ENCODE measurements at places on chromosomes 12 and 14.

DNA sequence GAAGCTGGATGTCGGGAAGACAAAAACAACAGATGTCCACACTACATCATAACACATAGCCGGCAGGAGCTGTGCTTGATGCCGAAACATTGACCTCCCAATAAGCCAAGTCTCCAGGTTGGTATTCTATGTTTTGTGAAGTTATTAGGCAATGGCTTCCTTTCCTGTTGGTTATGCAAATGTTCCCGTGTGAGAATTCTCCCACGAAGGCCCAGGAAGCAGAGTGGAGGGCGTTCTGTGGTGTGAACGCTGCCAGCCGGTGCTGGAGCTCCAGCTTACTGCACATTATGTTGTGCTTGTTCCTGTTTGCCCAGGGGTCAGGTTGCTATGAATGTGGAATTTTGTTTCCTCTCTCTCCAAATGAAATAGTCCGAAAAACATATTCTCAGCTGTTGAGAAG is 156.4 kb upstream of the HMGA2 start:
- DNase-seq, result no peak

GRCh38 chr14:83548061-83548839 is 1981.7 kb upstream of the FLRT2 start:
- DNase-seq, result no peak

- no peak for DNase-seq
Observed at GRCh38 chr14:104216457-104216856, 78.1 kb downstream of the KIF26A start.

DNA sequence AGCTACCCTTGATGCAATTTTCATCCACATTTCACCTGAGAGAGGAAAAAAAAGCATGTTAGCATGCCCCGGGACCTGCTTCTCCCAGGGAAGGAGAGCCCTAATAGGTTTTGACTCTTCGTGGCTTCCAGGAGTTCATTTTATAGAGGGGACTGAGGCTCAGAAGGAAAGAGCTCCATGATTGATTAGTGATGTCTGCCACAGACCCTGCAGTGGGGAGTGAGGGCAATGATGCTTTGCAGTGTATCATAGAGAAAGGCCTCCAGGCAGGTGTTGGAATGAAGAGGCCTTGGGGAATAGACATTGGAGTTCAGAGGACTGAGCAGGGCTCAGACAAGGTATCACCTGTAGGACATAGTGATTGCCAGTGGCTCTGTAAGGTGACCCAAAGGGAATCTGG is 41.5 kb downstream of the RNFT2 start:
- DNase-seq, result no peak

DNA sequence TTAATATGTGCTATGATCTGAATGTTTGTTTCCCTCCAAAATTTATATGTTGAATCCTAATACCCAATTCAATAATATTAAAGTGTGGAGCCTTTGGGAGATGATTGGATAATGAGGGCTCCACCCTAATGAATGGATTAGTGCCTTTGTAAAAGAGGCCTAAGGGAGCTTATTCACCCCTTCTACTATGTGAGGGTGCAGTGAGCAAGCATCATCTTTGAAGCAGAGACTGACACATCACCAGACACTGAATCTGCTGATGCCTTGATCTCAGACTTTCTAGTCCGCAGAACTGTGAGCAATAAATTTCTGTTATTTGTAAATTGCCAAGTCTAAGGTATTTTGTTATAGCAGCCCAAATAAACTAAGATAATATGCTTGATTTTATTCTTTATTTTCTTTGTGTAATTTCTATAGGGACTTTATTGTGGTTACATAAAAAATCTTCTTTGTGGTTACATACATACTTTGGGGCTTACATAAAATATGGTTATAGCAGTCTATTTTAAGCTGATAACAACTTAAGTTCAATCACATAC is 131.1 kb upstream of the SLC38A2 start:
- DNase-seq, result no peak

DNA sequence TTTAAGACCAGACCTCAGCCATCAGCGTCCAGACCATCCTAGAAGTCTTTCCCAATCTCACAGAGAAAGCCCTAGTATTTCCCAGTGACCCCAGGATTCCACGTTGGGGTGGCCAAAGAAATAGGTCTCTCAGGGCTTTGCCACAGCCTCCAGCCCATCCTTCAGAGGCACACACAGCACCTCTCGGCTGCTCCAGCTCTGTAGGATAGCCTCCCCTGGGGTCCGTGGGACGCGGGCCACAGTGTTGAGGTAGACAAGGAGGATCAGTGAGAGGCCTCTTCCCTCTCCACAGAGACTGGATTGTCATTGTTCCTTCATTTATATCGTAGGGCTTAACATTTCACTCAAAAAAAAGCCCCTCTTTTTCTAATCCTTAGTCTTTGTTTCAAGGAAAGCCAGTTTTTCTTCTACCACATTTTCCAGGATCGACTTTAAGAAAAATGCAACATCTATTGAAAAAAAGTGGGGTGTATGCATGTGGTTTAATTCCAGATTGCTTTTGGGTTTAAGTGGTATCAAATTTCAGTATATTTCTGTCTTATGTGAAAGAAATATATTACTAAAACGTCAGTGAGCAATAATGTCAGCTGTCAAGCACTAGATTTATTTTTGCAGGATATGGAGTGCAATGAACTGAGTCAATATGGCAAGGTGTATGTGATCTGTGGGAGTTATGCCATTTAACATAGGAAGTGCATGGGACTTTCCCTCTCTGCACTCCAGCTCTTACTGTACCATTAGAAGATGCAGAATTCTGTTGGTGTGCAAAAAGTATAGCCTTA is 187.5 kb downstream of the MSRB3 start:
- DNase-seq, result no peak

DNA sequence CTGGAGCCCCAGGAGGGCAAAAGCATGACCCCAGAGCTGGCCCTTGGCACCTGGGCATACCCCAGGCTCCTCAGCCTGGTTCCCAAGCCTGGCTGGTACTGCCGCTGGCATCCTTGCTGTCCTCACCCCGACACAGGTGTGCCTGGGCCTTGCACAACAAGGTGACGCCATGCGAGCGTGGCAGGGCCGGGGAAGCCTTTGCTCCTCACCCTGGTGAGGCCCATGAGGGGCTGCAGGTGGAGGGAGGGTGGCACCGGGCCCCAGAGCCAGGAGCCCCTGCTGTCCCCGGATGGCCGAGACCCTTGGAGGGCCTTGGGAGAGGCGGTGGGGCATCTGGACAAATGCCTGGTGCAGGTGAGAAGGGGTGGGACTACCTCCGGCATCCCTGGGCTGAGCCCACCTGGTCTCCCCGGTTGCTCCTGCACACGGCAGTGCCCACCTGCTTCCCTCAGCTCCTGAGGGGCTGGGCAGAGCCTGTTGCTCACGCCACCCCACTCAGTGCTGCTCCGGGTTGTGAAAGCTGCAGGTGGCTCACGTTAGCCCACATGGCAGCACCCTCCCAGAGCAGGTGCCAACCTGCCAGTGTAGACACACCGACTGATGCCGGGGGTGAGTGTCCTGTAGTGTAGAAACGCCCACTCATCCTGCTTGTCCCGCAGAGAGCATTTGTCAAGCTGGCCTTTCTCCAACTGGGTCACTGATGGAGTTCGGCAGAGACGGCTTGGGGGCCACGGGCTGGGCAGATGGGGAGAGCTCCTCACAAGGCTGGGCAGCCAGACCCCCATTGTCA is 24.6 kb upstream of the KIF26A start:
- no peak for DNase-seq

GRCh38 chr12:72089678-72090077 is 151.0 kb downstream of the TPH2 start:
- no peak for DNase-seq

GRCh38 chr14:88166616-88167015 is 156.5 kb downstream of the KCNK10 start:
- no peak for DNase-seq

- no peak for DNase-seq
Observed at GRCh38 chr12:15186597-15186996, 34.6 kb downstream of the RERG start.

DNA sequence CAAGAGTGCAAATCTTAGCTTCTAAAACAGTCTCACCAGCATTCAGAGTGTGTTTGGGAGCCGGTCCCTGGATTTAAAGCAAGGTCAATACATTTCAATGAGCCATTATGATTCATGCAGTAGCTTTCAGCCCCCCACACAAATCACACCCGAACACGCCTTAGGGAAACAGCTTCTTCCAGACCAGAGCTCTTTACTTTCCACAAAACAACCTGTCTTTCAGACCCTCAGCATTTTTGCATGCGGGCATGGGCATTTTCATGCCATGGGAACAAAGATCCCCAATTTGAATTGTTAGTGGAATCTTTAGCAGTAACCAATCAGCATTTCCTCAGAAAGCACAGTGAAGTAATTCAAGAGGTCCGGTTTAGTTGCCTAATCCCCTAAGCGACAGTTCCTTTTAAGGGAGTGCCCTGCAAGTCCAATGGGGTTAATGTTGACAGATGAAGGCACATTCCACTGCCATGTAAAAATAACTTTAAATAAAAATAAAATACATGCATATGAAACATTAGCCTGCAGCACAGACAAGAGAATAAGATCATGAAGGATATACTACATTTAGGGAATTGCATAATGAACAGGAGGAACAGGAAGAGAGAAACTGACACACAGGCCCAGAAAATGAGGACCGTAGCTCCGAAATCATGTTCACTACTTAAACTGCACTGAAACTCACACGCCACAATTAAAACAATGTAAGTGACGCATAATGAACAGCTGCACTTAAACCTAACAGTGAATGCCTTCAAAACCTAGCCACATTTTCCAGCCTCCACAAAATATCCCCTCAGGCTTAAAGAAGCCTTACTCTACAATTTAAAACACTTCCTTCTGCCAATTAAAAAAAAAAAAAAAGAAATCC is 4.0 kb downstream of the VPS37B start:
- no peak for DNase-seq

- peak; percentile 37 for DNase-seq
Observed at GRCh38 chr12:132761032-132761920, at the start of gene ANKLE2. Gene ANKLE2, minus strand, starts transcription at chr12:132761832. Its CDS starts 34 bp downstream, at chr12:132761798.

DNA sequence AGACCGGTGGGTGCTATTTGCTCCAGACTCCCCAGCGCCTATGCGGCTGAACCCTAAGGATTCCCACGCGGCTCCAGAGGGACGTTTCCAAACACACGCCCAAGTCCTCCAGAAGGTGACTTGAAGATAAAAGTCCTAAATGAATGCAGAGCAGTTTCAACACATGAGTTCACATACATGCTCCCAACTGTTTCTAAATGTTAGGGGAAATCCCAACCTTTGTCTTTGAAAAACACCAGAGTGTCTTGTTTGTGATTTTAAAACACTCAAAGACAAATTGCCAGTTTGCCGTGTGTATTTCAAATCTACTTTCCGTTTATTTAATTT is 252.9 kb upstream of the SFSWAP start:
- no peak for DNase-seq

GRCh38 chr14:66910311-66910840 is 278.9 kb upstream of the GARIN2 start:
- no peak for DNase-seq

- no peak for DNase-seq
Observed at GRCh38 chr14:73834261-73834625, 17.4 kb upstream of the PTGR2 start.

DNA sequence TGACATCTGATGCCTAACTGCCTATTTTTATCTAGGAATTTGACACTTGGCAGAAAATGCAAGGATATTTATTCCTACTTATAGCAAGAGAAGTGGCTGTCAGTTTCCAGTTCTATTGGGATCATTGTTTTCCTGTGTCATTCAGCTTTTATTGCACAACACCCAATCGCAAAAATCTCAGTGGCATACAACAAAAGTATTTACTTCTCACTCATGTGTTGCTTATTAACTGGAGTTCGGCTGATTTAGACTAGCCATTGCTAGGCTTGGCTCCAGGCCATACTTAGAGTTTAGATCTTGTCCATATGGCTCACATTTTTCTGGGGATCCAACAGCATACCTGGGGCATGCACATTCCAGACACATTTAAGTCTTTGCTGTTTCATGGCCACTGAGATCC is 218.6 kb upstream of the SYT1 start:
- no peak for DNase-seq

GRCh38 chr12:115984616-115985015 is 292.9 kb downstream of the MED13L start:
- no peak for DNase-seq

DNA sequence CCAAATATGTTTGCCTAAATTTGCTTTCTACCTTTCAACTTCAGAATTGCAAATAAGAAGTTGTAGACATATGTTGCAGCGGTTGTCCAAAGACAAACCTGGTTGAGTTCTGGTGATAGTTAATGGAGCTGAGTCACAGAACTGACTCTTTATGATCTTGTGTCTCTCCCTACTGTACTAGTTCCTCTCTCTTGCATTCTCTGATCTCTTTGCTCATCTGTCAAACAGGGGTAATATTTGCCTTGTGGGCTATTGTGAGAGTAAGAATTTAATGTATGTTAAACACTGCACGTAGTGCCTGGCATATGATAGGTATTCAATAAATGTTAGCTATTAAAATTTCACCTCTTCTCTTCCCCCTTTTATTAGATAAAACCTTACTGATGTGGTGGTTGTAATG is 283.5 kb upstream of the RGS6 start:
- DNase-seq, result no peak

GRCh38 chr12:91037276-91037675 is 20.5 kb downstream of the KERA start:
- DNase-seq, result no peak

- DNase-seq, result no peak
Observed at GRCh38 chr12:100123316-100124095, 19.2 kb downstream of the BLTP3B start.

DNA sequence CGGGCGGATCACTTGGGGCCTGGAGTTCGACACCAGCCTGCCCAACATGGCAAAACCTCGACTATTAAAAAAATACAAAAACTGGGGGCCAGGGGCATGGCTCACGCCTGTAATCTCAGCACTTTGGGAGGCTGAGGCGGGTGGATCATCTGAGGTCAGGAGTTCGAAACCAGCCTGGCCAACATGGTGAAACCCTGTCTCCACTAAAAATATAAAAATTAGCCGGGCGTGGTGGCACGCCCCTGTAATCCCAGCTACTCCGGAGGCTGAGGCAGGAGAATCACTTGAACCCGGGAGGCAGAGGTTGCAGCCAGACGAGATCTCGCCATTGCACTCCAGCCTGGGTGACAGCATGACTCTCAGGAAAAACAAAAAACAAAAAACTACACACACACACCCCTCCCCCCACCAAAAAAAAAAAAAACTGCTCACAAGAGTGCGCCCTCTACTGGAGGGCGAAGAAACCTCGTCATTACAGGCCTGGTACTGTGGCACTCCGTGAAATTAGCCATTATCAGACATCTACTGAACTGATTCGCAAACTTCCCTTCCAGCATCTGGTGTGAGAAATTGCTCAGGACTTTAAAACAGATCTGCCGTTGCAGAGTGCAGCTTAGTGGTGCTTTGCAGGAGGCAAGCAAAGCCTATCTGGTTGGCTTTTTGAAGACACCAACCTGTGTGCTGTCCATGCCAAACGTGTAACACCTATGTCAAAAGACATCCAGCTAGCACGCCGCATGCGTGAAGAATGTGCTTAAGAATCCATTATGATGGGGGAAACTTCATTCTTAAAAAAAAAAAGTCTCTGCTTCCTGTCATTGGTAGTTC is 7.7 kb downstream of the PPP1R3E start:
- DNase-seq, result no peak

Data from stimulated activated CD4-positive, alpha-beta T cell treated with anti-CD3 and anti-CD28 coated beads, TNF-alpha, amount 100 ng/mL, for 1 hour (primary cell).